Suprapubic skin (tissue), 4 donors: ENCODE measurements at places on chromosomes 3 and 15. TPM values are rescaled to one million over a fixed set of nuclear protein-coding genes. Genes with fewer than 3 reads are reported as not detected.

GRCh38 chr3:106206146-106206545, 337.3 kb upstream of the CBLB start:
- no peak for DNase-seq

DNA sequence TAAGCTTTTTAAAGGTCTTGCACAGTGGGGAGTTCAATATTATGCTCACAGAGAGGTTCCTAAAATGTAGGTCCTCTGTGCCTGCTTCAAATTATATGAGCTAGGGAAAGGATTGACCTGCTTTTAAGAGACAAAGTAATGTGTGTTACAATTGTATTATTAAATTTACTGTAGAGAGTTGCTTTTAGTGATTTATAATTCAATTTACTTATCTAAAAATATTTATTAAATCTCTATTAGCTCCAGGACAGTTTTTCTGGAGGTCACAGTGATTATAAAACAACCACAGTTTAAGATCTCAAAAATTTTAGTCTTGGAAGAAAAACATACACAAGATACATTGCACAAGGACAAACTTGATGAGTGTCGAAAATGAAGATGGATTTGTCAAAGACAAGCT, 665.7 kb upstream of the ARPP21 start:
- DNase-seq, result no peak

DNA sequence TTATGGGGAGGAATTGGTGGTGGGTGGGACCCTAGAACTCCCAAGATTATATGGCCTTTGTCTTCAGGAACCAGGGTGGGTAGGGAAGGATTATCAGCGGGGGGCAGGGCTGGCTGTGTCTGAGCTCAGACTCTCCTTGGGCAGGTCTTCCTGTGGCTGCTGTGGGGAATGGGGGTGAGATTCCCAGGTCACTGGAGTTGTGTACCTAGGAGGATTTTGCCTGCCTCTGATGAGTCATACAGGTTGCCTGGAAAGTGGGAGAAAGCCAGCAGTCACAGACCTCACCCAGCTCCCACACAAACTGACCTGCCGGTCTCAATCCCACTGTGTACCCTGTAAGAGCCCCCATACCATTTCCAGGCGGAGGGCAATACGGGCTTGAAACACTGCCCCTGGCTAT, 209.9 kb upstream of the CNTN3 start:
- no peak for DNase-seq

RTP3 gene
- not detected for total RNA-seq

DNA sequence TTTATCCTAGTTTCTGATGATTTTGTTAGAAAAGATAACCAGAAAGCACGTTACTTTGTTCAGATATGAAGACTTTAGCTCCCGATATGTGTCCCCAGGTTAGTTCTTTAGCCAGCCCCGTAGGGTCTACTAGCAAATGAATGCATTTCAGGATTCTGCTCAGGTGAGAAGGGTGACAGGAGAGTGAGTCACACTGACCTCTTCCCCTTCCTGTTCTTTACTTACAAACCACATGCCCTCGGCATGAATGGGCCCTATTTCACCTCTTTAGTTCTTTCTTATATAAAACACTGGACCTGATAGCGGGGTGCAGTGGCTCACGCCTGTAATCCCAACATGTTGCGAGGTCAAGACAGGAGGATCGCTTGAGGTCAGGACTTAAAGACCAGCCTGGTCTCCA, 98.4 kb downstream of the SLC49A4 start:
- no peak for DNase-seq

GRCh38 chr3:123479891-123480290, 31.0 kb upstream of the ADCY5 start:
- peak; percentile 13 for DNase-seq

DNA sequence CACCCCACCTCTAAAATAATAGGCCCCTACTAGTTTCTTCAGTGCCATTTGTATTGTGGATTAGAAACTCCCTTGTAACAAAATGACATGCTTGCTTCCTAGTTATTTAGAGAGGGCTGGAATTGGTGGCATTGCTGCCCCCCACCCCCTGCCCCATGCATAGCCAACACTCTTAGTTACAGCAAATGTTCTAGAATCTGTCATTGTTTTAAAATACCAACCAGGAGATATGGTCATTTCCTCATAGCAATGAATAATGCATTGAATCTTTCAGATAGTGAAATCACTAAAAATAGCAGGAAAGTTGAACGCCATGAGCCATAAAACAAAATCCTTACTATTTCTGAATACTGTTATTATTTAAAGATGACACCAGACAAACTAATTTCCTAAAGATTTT, 292.5 kb downstream of the ARPP21 start:
- no peak for DNase-seq

PLA2G4F gene
- total RNA-seq, result 209 TPM

- no peak for DNase-seq
Measured at GRCh38 chr3:140529558-140529957, 148.3 kb upstream of the TRIM42 start.

MYH15 gene
- not detected for total RNA-seq

DNA sequence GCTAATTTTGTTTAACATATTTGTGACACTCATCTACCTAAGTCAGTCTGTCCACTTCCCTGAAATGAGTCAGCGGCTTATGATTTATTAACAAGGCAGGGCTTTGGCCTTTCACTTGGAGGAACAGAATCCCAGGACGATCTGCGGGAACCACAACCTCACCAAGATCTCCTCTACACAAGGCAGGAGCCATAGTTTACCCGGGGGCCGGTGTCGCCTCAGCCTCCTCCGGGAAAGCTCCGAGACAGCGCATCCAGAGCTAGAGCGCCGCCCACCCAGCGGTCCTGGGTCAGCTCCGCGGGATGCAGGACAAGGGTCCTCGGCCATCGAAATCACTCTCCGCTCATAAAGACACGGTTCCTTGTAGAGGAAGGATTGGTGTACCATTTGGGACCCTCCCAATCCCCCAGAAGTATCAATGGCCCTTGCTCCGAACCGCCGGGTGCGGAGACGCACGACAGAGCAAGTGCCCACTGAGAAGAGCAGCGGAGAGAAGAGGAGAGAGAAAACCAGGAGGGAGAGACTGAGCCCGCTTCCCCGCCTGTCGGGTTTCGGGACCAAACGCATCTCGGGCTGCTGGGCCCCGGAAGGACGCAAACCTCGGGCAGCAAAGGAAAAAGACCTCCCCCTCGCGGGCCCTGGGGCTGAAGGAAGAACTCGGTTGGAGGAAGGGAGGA, 13.1 kb upstream of the ALCAM start:
- DNase-seq, result peak; percentile 70

HIGD2B gene
- total RNA-seq, result not detected

DPPA2 gene
- total RNA-seq, result not detected

GRCh38 chr15:59250249-59250648, 43.6 kb downstream of the LDHAL6B start:
- no peak for DNase-seq

GRCh38 chr15:72983801-72984545, 68.3 kb upstream of the NEO1 start:
- DNase-seq, result no peak

- DNase-seq, result no peak
Measured at GRCh38 chr3:56003129-56003528, 465.1 kb downstream of the ERC2 start.

- DNase-seq, result no peak
Measured at GRCh38 chr3:124879337-124879680, 7.9 kb downstream of the ITGB5 start.

GRCh38 chr3:179091113-179091512, 19.5 kb upstream of the ZMAT3 start:
- DNase-seq, result no peak

DNA sequence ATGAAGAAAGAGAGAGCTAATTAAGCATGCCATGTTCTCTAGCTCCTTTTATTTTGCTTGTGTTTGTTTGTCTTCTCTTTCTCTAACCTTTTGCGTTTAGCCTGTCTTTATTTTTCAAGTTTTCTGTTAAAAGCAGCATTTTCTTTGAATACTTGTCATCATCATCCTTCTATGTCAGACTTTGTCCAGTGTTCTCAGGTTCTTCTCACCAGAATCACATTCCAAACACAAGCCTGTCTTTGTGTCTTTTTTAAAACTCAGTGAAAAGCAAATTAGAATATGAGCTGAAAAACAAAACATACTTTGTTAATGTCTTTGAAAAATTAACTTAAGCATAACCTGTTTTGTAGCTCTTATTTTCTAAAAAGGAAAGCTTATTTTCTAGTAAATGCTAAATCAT, 62.4 kb downstream of the LEKR1 start:
- no peak for DNase-seq

DNA sequence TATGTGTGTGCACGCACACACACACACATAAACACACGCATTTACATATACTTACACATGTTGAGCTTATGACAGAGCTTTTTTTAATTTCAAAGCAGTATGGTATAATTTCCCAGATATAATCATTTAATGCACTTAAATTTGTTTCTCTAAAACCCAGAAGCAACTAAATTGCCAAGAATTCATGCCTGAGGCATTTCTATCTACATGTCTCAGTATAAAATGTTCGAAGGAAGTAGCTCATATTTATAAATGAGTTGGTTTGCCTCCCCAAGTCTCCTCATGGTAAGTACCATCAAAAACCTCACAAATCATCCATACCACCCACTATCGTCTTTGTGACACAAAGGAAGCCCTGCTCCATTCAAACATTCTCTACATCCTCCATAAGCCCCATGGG, 130.6 kb downstream of the RPL22L1 start:
- DNase-seq, result no peak

GRCh38 chr3:36319680-36320079, 60.6 kb upstream of the STAC start:
- DNase-seq, result no peak

- DNase-seq, result no peak
Measured at GRCh38 chr3:127823426-127823857, 1.1 kb upstream of the MGLL start.

JMJD7 gene
- 71.7 TPM for total RNA-seq

GRCh38 chr3:190124067-190124466, 3.4 kb upstream of the P3H2 start:
- DNase-seq, result no peak

GRCh38 chr15:79932447-79932846, 35.6 kb upstream of the MTHFS start:
- DNase-seq, result no peak

CHRM5 gene
- total RNA-seq, result not detected

DNA sequence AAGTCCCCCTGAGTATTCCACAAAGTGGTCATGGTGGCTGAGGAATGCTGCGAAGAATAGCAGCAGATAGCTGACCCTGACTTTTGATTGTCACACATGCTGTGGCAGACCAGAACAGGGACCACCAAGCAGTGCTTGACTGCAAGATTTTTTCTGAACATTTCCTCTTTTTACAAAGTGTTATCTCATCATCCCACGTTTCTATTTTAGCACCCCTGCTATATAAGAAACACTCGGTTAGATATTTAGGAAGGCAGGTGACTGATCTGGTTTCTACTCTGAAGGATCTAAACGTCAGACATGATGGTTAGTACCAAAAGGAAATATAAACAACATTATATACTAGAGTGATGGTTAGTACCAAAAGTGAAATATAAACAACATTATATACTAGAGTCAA, 9.1 kb downstream of the SLC25A26 start:
- no peak for DNase-seq

- DNase-seq, result no peak
Measured at GRCh38 chr3:161217496-161217895, 3.6 kb upstream of the NMD3 start.

DNA sequence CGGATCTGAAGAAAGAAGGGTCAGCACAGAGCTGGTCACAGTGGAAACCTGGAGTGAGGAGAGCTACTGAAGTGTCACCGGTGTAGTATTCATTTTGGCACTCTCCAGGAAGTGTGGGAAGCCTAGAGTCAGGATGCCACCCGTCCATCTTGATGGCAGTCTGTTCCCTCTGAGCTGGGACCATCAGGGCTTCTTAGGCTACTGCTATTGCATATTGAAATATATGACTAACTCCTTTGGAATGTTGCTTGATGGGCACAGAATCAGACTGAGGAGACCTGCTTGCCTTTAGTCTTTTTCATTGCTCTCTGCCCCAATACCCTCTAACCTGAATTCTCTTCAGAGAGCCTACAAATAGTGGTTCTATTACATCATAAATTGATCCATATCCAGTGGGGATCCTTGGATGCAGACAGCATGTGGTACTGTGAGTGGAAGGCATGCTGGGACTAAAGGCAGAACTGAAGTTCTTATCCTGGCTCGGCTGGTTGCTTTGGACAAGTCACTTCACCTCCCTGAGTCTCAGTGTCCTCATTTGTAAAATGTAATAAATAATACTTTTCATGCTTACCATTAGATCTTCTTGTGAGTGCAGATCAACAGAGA, 143.5 kb downstream of the PDE8A start:
- DNase-seq, result no peak

DNA sequence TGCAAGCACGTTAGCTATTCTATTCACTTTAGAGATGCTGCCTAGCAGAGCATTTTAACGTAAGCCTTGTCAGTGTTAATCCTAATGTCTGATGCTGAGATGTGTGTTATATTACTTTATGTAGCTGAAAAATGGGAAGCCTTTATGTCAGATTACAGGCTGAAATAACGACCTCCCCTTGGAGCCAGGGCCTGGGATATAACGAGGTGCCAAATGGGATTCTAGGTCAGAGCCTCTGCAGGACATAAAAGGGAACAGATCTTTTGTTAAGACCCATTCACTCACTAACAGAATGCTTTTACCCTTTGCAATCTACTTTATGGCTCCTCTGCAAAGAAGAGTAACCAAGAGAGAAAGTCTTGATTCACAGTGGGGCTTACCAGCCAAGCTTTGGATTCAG, 815.5 kb upstream of the CFAP20DC start:
- no peak for DNase-seq

- no peak for DNase-seq
Measured at GRCh38 chr15:50485389-50485788, 61.1 kb downstream of the USP50 start.

- no peak for DNase-seq
Measured at GRCh38 chr3:54841471-54841870, 86.4 kb downstream of the LRTM1 start.

GRCh38 chr3:58349792-58350626, 17.3 kb downstream of the PXK start:
- DNase-seq, result no peak

GRCh38 chr3:151265166-151265565, 13.2 kb downstream of the P2RY14 start:
- no peak for DNase-seq

DNA sequence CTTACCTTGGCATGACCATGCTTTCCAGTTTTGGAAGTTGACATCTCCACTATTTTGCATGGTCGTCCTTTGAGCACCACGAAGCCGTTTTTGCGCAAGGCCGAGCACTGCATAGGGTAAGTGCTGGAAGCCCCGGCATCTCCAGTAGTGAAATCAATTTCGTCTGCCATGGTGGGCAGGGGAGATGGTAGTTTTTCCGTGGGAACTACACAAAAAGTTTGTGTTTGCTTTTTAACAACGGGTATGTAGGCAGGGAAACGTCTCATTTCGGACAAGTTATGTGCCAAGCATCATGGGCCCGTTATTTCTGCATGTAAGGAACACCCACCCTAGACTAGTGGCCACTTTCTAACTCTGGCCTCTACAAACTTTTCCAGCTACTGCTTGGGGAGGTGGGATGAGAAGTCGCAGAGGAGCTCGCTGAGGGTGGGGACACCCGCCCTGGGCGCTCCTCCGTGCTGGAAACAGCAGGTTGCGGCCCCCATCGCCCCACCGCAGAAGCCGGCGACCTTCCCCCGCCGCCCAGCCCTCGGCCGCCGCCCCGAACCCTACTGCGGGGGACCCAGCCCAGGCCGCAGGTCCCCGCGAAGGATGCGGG, 701 bp downstream of the EIF5A2 start:
- DNase-seq, result no peak
